ENCODE measurements at places on chromosomes 2 and 18.
A peak's percentile ranks its signal among the peaks of the same experiment; 100 is the strongest.

- DNase-seq, result no peak
Observed at GRCh38 chr2:236608188-236608525, 38.5 kb downstream of the ACKR3 start.

GRCh38 chr18:9507565-9508088 lies 32.3 kb downstream of the RALBP1 start:
- DNase-seq, result no peak

- no peak for DNase-seq
Observed at GRCh38 chr2:74428675-74429074, 7.1 kb downstream of the WDR54 start.

- DNase-seq, result no peak
Observed at GRCh38 chr2:108324531-108325255, 36.0 kb downstream of the SULT1C2 start.

GRCh38 chr18:48475635-48476549 lies 62.9 kb upstream of the CTIF start:
- peak; percentile 68 for DNase-seq

- DNase-seq, result no peak
Observed at GRCh38 chr2:20957788-20958525, 85.9 kb downstream of the APOB start.

DNA sequence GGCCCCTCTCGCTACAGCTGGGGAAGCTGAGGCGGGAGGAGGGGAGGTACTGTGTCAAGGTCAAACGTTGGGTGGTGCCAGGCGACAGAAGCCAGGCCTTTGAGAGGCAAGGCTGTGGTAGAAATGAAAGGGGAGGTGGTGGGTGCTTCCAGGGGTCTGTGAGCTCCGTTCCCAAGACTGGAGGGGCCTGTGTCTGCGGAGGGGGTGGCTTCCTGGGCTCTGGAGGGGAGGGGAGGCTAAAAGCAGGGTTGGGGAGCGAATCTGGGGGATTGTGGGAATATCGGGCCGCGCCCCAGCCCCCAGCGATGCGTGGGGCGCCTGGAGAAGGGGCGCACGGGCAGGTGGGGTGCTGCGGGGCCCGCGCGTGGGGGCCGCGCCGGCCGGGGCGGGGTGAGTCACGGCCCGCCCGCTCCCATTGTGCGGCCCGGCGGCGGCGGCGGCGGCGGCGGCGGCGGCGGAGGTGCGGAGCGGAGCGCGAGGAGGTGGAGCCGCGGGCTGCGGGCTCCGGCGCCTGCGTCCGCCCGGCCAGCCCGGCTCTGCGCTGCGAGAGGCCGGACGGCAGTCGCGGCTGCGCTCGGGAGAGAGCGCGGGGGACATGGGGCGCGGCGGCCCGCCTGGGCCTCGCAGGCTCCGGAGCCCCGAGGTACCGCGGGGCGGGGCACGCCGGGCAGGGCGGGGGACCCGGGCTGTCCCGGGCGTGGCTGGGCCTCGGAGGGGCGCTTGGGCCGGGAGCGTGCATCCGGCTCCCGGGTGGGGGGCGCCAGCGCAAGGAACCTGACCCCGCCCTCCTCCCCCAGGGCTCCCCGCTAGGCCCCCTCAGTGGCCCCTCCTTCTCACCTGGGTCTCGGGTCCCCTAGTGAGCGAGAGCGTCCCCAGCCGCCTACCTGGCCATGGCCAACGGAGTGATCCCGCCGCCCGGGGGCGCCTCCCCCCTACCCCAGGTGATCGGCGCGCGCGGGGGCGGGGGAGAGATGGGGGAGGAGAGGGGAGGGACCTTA lies at the start of gene SLC4A3:
SLC4A3 (plus strand) TSS at position 528 of the 998 bp plus-strand sequence; CDS start at position 891, 363 bp downstream.
- DNase-seq, result peak; percentile 73

GRCh38 chr18:63253428-63254372 lies 65.9 kb downstream of the BCL2 start:
- DNase-seq, result no peak

DNA sequence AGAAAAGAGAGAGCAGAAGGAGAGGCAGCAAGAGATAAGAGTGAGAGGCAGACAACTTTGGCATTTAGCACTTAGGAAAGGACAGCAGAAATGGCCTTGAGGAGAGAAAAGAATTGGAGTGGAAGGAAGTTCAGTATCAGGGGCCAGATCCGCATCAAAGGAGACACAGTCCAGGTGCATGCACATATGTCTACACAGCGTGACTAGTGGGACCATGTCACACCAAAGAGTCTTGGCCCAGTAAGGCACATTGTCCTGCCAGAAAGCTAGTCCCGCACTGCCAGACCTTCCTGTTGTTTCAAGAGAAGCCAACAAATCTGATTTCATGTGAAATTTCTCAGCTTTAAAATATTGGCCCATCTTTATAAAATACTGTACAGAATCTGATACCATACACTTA lies 8.5 kb upstream of the STK39 start:
- DNase-seq, result no peak

DNA sequence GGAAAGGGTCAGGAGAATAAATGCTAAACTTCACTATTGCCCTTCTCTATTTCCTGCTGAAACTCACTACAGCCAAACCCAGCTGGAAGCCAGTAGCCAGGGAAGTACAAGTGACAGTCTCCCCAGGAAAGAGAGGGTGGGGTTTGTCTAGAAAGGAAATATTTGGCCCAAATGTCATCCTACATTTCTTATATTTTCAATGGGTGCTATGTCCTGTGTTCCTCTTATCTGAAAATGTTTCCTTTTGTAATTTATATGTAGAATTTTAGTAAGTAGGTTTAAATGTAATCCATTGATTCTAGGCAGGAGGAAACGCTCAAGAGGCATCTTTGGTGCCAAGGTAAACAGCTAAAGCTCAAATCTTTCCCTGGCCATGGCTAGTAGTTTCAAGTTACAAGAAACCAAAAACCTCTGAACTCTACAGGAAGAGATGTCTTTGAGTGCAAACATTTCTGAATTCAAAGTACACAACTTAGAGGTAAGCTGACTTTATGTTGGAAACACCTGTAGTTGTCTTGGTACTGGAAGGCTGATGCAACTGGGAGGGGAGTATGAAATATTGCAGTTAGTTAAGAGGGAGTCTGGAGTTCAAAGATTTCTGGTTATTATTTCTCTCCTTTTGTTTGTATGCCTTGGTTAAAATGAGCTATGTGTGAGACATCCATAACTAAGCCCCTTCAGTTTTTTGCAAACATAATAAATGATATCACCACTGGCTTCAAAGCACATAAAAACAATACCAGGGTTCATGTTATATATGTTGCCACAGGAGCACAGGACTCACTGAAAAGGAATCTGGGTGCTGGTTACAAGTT lies 356.1 kb upstream of the ZC3H15 start:
- DNase-seq, result no peak

GRCh38 chr18:55588870-55589595 lies 1.0 kb upstream of the TCF4 start:
- DNase-seq, result peak; percentile 7

DNA sequence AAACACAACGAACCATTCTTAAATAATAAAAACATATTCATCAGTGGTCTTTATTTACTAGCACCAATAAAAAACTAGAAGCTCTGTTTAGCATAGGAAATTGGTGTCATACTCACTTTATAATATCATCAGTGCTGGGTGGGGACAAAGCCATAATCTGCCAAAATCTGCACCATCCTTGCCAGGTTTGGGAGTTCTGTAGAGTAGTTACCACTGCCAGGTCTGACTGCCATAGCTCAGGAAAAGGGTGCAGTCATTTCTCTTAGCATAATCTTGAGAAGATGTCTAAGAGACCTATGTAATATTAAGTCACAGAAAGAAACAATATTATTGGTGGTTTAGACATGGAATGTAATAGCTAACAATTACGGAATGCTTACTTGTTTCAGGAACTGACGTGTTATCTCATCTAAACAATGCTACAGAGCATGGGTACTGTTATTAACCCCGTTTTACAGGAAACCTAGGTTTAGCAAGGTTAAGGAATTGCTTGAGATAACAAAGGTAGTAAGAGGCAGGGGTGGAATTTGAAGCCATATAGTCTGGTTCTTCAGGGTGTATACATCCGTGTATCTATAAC lies 1.6 kb upstream of the MARCHF7 start:
- no peak for DNase-seq

DNA sequence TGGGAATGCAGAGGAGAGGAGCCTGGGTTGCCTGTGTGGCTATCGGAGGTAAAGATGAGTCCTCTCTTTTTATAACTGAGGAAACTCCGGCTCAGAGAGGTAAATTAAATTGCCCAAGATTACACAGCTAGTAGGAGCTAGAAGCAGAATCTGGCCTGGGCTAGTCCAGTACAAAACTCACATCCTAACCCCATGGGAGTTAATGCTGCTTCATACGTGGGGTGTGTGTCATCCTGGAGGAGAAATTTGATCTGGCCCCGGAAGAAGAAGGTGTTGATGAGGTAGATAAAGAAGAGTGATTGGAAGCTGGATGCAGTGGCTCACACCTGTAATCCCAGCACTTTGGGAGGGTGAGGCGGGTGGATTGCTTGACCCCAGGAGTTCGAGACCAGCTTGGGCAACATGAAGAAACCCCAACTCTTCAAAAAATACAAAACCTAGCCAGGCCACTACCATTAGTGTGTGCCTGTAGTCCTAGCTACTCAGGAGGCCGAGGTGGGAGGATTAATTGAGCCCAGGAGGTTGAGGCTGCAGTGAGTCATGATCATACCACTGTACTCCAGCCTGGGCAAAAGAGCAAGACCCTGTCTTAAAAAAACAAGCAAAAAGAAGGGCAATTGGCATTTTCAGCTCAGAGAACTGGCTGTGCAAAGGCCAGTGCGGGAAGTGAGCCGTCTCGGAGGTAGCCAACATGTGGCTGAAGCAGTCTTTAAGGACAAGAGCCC lies 33.7 kb downstream of the CTIF start:
- DNase-seq, result no peak

DNA sequence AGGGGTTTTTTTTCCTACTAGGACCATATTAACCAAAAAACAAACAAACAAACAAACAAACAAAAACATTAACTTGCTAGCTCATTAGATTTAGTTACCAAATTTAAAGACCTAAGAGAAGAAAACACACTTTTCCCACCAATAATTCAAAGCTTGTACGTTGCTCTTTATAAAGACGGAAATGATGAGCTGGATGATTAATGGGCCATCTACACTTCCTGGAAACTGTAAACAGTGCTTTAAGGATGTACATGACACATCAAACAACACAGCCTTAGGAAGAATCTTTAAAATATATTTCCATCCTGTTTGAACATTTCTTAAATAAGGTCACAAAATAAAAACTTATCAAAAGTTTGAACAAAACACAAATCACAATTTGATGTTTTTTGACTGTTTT lies 982 bp downstream of the BMP10 start:
- no peak for DNase-seq

GRCh38 chr2:72938455-72938854 lies 21.1 kb downstream of the EMX1 start:
- no peak for DNase-seq

GRCh38 chr18:3924455-3924854 lies 474.5 kb downstream of the TGIF1 start:
- DNase-seq, result no peak

- DNase-seq, result no peak
Observed at GRCh38 chr2:9333591-9334171, 89.6 kb downstream of the ITGB1BP1 start.

GRCh38 chr2:8575834-8576423 lies 105.9 kb upstream of the ID2 start:
- DNase-seq, result no peak

GRCh38 chr2:185833864-185834263 lies 95.3 kb downstream of the FSIP2 start:
- no peak for DNase-seq

GRCh38 chr2:6917071-6917760 lies at the start of gene RNF144A:
TSS of gene RNF144A (plus strand) at chr2:6917412. CDS start at chr2:6996927, 79,515 bp downstream.
- DNase-seq, result peak; percentile 95

GRCh38 chr18:54043484-54044251 lies 180.8 kb downstream of the MBD2 start:
- DNase-seq, result no peak

DNA sequence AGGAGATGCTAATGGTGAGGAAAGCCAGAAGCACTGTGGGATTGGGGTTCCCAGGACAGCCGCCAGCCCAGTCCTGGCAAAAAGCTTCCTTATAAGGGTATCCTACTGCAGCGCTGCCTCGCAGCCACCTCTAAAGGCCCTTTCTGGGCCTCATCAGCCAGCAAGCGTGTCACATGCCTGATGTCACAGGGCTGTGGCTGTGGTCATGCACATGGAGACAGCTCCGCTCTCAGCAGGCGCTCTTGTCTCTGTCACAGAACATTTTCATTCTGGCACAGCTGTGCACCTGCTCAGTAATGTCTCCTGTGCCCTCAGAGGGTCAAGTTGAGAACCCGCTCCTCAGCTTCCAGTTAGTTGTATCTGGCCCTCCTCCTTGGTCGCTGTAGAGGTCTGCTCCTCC lies 17.7 kb upstream of the MAL start:
- DNase-seq, result no peak

- no peak for DNase-seq
Observed at GRCh38 chr2:36173760-36174404, 181.7 kb upstream of the CRIM1 start.

DNA sequence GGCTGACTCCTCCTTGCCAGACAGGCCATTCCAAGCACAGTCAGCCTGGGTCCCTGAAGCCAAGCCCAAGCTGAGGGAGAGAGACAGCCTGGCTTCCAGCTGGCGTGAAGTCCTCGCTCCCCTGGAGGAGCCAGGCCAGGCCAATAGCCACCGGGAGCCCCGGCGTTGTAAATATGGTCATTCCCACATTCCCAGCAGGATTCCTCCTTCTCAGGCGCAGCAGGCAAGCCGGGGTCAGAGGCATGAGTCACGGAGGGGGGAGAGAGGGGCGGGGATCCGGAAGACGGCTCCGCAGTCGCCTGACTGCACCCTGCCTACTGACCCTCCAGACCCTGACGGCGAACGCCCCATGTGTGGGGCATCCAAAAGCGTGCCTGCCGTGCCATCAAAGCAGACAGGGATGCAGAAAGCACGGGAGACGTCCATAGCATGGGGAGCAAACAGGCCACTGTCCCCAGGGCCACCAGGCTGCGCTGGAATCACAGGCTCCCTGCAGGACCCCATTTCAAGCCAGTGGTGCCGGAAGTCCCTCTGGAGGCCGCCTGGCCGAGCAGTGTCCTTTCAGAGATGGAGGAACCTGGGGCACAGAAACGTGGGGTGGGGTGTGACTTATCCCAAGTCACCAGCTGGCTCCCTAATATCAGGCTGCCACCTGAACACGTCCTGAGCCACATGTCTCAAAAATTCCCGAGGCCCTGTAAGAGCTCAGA lies 48.2 kb downstream of the TWIST2 start:
- DNase-seq, result no peak

- DNase-seq, result no peak
Observed at GRCh38 chr18:57516056-57516455, 70.4 kb downstream of the FECH start.

DNA sequence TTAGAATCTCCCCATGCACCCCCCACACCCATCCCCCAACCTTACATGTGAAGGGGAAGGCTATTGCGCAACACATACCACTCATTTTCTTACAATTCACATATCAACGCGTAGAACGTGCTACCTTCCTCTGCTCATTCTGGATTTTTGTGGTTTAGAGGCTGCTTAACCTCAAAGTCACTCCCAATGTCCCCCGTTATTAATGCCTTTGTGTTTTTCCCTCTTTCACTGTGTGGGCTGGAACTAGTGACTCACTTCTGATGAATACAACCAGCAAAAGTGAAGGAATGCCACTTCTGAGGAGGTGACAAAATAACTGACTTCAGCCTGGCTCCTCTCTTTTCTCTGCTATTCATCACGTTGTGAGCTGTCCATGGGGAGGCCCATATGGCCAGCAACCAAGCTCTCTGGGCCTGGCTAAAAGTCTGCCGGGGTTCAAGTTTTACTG lies 342.5 kb upstream of the NXPH2 start:
- DNase-seq, result no peak
